ENCODE measurements at places on chromosomes 13 and 19.

DNA sequence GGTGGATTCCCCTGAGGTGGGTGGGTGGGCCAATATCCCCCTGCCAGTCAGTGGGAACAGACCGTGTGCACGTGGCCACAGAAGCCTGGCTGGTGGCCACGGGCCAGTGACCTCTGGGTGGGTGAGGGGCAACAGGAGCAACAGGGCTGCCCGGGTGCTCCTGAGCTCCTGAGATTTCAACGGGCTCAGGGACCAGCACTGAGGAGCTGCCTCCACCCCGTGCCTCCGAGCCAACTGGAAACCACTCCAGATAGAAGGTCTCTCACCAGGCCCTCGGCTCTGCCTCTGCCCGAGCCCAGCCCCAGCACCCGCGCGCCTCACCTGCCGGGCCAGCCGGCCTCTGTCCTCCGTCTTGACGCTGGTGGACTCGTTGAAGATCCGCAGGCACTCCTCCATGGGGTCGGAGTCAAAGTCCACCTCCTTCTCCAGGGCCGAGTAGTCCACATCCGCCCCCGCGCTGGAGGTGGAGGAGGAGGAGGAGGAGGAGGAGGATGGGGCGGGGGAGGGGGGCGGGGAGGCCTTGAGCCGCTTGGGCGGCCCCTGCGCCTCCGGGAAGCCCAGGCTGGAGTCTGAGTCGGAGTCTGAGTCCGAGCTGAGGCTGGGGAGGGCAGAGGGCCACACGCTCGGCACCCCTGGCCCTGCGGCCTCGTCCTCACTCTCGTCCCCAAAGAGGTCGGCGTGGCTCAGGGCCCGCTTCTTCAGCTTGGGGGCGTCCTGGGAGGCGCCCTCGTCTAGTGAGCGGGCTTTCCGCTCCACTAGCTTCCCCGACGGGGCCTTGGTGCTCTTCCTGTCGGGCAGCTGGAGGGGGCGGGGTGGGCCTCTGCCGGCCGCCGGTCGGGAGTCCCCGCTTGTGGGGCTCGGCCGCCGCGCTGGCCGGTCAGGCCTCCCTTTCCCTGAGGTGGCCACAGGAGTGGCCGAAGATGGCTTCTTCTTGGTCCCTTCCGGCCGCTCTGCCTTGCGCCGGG lies 14.8 kb upstream of the ATP8B3 start:
- DNase-seq: no peak

- DNase-seq: no peak
Measured at GRCh38 chr13:75908141-75908540, 272.0 kb downstream of the LMO7 start.

- no peak for DNase-seq
Measured at GRCh38 chr19:7145494-7145893, 76.0 kb downstream of the ZNF557 start.

DNA sequence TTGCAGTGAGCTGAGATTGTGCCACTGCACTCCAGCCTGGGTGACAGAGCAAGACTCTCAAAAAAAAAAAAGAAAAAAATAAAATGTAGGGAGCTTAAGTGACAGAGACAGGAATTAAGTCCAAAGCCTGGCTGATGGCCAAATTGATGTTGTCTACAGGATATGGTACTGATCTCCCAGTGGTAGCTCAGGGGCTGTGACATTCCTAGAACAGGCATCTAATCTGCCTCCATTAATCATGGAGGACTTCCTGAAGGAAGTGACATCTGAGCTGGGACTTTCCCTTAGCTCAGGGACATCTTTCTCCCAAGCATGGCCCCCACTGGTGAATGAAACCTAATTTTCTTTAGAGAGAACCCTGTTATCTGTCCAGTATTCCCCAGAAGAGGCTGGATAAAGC lies 11.4 kb upstream of the EDDM13 start:
- no peak for DNase-seq

- DNase-seq: no peak
Measured at GRCh38 chr19:56712611-56713276, 41.2 kb upstream of the ZNF835 start.

All from cerebellar nuclear complex (tissue), 1 donor.